Activated B cell treated with CpG ODN at 0.5 μM for 24 hours (primary cell): ENCODE measurements at places on chromosomes 3 and 15.

- DNase-seq: no peak
These were observed 15.7 kb downstream of the RFT1 start for GRCh38 chr3:53114412-53115074.

- DNase-seq: no peak
These were observed 5.9 kb downstream of the ZSCAN2 start for GRCh38 chr15:84606653-84607120.

- DNase-seq: no peak
These were observed 14.7 kb downstream of the FSIP1 start for GRCh38 chr15:39767921-39768320.

DNA sequence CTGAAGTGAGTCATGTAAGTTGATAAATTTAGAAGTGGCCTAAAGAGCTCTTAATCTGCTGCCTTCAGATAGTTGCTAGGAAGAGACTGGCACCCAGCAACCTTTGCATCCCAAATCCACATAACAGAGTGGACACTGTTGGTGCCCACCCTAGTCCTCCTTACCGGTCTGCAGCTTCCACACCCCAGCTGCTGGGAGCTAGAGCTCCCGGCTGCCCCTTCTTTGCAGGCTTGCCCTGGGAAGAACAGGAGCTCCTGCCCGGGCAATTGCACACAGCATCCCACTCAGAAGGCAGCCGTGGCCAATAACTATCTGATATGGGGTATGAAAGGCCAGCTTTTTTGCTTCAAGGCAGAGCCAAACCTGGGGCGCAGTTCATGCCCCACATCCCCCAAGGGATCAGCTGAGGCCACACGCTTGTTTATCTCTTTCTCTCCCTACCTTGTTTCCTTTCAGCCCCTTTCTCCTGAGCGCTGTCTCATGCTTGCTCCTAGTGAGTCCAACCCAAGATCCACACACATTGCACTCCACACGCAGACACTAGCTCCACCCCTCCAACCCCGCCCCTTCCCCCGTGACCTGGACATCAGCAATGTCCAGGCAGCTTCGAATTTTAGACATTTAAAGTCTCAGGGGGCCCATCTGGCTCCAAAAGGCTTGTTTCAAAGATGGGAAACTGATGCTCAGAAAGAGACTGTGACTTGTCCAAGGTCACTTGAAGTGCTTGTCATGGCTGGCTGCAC, 9.1 kb downstream of the ATP2B2 start:
- no peak for DNase-seq

DNA sequence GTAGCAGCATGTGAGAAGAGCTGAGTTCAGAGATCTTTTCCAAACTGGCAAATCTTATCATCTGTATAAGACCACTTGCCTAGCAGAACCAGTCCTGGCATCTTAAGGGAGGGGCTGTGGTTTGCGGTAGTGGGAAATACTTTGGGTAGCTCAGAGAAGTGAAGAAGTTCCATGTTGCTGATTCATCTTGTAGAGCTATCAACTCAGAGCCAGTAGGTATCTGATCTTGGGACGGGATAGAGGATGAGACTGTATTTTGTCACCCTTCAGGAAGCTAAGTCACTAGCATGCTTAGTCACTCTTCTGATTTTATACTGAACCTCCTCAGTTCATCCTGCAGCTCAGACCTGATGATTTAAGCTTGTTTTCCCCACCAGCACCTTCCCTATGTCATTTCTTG, 211.4 kb downstream of the NR1D2 start:
- no peak for DNase-seq

DNA sequence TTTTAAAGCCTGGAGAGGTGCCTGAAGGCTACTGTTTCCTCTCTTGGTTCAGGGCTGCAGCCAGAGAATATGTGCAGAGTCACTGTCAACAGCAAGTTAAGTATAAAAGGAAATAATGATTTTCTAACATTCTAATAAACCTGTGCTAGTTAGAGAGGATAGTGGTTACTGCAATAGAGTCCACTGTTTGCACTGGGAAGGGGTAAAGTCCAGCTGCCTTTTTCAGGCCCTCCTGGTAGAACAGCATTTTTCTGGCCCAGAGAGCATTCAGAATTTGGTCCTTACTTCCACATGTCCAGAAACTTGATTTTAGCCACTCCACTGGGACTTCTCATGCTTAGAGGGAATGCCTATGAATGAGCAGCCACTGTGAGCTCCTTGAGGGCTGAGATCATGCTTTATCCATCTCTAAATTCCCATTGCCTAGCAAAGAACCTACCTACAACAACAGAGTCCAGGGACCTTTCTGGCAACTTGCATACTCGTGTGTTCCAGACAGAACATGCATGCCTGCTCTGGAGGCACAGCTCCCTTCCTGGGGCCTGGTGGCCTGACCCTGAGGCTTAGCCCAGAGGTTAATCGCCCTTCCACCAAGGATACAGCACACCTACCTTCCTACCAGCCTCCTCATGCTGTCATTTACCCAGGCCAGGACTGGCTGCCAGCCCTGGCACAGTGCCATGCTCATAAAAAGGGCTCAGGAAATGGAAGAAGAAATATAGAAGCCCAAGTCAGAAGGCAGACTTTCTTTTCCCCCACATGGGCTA, 50.3 kb upstream of the ATP13A3 start:
- no peak for DNase-seq
